Fibroblast of the aortic adventitia (primary cell): ENCODE measurements at places on chromosomes 3 and 15. TPM values are rescaled to one million over a fixed set of nuclear protein-coding genes. Genes with fewer than 3 reads are reported as not detected.

Gene DGKG
- total RNA-seq: 0.08 and 0.27 TPM in 2 replicates

Gene OR5H14
- not detected in 2 replicates for total RNA-seq

Gene PLA2G4E
- total RNA-seq: not detected in 2 replicates

Gene TMEM40
- total RNA-seq: not detected in 2 replicates

Gene CFAP20DC
- 1.3 and 7.3 TPM in 2 replicates for total RNA-seq

Gene BSN
- total RNA-seq: 0.08 and 0.27 TPM in 2 replicates

Gene SPINT1
- total RNA-seq: not detected in 2 replicates

Gene RHOV
- 0.82 TPM in 1 of 2 replicates, not detected in the other for total RNA-seq

Gene CHCHD6
- total RNA-seq: 10.8 and 13.4 TPM in 2 replicates

Gene RPL29
- 155 and 1,532 TPM in 2 replicates for total RNA-seq

Gene LRRC3B
- not detected in 2 replicates for total RNA-seq

Gene ZPLD1
- 0.33 and 0.45 TPM in 2 replicates for total RNA-seq

Gene PLA2G4F
- total RNA-seq: not detected in 2 replicates

Gene PLA2G4B
- total RNA-seq: 0.49 and 0.54 TPM in 2 replicates

Gene COL7A1
- 8.6 and 10.2 TPM in 2 replicates for total RNA-seq

Gene SHISA5
- total RNA-seq: 60.4 and 107 TPM in 2 replicates

Gene NRG4
- not detected in 2 replicates for total RNA-seq

Gene OR5K2
- not detected in 2 replicates for total RNA-seq

Gene LOXL1
- 53.4 and 176 TPM in 2 replicates for total RNA-seq

Gene PDZRN3
- 40.5 and 76.8 TPM in 2 replicates for total RNA-seq

Gene NECTIN3
- 30.4 and 53.9 TPM in 2 replicates for total RNA-seq

Gene IRAK2
- total RNA-seq: 0.90 and 9.1 TPM in 2 replicates

Gene MYO5C
- total RNA-seq: 0.36 TPM in 1 of 2 replicates, not detected in the other

Gene LIPC
- total RNA-seq: 0.90 and 1.7 TPM in 2 replicates

Gene CCDC80
- total RNA-seq: 614 and 2,284 TPM in 2 replicates

Gene GOLIM4
- 50.0 and 76.9 TPM in 2 replicates for total RNA-seq

Gene CHRM5
- total RNA-seq: not detected in 2 replicates

Gene DZIP1L
- total RNA-seq: 28.3 and 38.2 TPM in 2 replicates

Gene TERC
- total RNA-seq: 124 and 230 TPM in 2 replicates

Gene STAC
- 2.1 and 14.8 TPM in 2 replicates for total RNA-seq
